ENCODE measurements at places on chromosomes 12 and 14.

GRCh38 chr12:101590383-101590782, 4.4 kb upstream of the MYBPC1 start:
- DNase-seq: no peak

GRCh38 chr14:54651649-54652048, 84.7 kb downstream of the SAMD4A start:
- no peak for DNase-seq

DNA sequence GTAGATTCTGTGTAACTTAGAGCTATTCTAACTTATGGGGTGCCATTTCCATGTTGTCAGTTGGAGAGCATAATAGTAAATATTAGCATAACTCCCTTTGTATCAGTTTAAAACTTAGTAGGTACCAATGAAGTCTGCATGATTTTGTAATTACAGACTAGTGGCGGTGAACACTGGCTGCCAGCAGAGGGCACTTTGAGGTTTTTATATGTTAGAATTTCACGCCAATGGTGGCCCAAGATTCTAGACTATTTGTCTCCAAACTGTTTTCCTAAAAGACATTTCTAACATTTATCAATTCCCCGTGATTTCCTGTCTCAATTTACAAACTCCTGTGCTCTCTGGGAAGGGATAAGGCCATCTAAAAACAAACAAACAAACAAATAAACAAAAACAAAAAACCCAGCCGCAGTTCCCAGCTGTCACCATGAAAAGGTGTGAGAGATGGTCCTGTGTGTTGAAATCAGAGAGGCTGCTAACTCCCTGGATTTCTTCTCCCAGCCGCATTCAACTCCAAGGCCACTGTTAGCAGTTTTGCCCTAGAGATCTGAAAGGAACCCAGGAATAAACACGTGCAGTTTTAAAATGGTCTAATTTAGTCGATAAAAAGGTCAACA, 57.6 kb downstream of the BRMS1L start:
- no peak for DNase-seq

- DNase-seq: no peak
Measured at GRCh38 chr12:16691624-16692023, 85.7 kb upstream of the LMO3 start.

GRCh38 chr12:115051378-115051777, 367.4 kb upstream of the TBX3 start:
- DNase-seq: no peak

GRCh38 chr12:6947615-6948014, 3.5 kb upstream of the PTPN6 start:
- no peak for DNase-seq

DNA sequence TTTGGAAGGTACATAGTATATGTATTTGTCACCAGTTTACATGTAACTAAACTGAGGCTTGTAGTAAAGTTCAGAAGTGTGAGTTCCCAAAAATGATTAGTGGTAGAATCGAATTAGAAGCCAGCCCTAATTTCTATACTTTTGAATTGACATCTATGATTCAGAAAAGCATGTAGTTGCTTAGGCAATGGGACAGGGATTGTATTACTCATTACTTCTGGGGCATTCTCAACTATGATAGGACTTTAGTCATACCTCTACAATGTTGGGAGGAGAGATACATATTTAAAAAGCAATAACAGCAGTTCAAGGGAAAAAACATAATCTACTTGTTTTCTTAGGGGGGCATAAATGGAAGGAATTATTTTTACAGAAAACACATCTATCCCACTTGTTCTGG, 277.9 kb upstream of the E2F7 start:
- no peak for DNase-seq

DNA sequence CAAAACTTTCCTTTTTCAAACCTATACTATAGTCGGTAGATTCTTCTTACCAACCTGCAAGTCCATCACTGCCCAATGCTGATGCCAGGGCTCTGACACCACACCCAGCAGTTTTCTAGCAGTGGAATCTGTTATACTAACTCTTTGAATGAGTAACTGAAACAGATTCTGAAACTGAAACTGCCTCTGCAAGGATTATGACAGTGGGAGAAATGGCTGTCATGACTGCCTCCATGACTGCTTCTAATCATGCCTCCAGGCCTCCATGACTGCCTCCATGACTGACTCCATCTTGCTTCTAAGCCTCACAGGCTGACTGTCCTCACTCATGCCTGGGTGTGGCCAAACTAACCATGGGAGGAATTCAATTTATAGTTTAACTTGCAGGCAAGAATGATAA, 29.4 kb upstream of the OXA1L start:
- no peak for DNase-seq

GRCh38 chr14:75805646-75806045, 144.6 kb downstream of the TTLL5 start:
- DNase-seq: no peak

- no peak for DNase-seq
Measured at GRCh38 chr12:20339060-20339459, 29.3 kb upstream of the PDE3A start.

Measured in activated B cell treated with CpG ODN at 0.5 μM for 24 hours (primary cell).